ENCODE measurements at places on chromosomes 2 and 18. TPM values are rescaled to one million over a fixed set of nuclear protein-coding genes. Genes with fewer than 3 reads are reported as not detected.

GRCh38 chr2:20223407-20224163 is 1.3 kb downstream of the SDC1 start:
- peak; percentile 49 for DNase-seq

DNA sequence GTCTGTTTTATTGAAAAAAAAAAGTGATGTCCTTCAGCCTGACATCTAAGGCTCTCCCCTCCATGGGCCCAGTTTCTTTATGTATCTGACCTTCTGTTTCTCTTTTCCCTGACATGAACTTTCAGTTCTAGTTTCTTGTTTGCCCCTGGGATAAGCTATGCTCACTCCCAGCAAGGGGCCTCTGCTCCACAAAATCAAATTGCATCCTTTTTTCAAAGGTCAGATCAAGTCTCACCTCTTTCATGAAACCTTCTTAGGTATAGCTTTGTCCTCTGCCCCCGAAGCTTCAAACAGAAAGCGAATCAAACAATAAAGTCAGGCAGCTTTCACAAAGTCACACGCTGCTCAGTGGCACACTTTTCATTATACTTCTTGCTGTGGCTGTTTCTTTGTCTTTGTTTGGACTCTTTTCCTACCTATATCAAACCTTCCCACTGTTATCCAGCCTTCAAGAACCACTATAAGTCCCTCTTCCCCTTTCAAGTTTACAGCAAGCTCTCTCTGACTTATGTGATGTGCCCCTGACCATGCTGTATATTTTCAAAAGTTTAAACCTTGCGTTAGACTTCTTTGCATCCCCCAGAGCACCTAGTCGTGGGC is 23.3 kb downstream of the MAP3K19 start:
- no peak for DNase-seq

- DNase-seq: no peak
Observed at GRCh38 chr18:79517341-79517740, 121.6 kb downstream of the NFATC1 start.

DNA sequence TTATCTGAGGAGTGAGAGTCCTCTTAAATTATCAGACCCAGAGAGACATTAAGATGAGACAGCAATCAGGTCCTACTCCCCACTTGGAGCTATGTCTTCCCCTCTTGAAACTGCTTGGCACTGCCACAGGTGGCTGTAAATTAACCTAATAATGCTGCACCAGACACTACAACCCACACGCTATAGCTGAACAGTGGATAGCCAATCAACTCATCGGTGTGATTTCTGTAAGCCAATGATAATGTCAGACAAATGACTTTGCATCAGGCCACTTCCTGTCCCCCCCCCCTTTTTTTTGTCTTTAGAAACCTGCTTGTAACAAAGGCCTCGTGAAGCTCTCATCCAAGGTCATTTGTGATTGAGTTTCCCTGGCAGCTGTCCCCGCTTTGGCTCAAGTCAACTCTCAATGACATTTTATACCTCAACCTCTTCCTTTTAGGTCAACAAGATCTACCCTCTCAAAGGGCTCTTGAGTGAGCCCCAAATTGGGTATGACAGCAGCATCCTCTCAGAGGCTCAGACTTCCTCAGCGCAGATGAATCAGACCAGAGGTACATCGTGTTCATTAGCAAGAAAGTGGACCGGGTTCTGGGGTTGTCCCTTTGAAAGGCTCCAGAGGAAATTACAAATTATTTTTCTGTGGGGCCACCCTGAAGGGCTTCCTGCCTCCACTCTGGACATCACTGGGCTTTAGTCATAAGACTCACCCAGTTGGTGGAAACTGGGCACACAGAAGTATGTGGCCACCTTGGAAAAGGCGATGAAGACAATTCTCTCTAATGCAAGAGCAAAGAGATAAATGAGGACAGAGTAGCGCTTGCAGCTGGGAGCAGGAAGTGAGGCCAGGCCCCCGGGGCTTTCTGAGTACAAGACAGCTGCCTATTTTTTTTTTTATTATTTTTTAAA is 73.6 kb downstream of the COPS8 start:
- no peak for DNase-seq

- DNase-seq: peak; percentile 60
Observed at GRCh38 chr2:152694161-152694661, 23.1 kb downstream of the PRPF40A start.

The SIX3 gene
- total RNA-seq: not detected

All from fibroblast of the aortic adventitia (primary cell).